ENCODE measurements at places on chromosomes 5 and 9.

DNA sequence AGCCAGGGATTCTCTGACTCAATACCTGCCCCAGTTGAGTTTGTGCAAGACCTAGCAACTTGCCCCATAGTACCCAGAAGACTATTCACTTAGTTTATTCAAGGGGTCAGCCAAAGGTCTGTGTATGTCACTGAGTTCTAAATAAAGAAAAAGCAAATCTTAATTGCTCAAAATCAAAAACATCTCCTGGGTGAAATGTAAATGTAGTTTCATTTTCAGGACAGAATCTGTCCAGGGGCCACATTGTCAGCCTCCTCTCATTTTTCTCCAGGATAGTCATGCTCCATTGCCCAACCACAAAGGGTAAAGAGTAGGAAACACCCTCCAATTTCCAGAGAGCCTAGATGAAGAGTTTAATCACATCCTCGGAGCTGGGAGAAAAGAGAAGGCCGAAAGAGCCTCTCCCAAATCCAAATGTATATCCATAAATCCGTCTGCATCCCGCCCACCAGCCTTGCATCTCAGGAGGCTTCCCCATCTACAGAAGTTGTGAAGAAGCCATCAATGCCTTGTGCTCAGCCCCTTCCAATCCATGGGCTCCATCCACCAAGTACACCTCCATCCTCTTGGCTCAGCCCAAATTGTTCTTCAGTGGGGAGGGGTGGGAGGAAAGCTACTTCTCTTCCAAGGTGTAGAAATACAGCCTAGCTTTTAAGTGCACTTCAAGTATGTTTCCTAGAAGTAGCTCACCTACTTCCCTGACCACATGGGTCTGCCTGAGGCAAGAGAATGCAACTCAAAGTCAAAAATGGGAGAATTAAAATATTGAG is 26.9 kb downstream of the ADAM19 start:
- DNase-seq: no peak
- peaks cover 4% of the 10 kb centered on the region for H3K36me3 ChIP-seq
- no peak overlapping the region for H3K27ac ChIP-seq

DNA sequence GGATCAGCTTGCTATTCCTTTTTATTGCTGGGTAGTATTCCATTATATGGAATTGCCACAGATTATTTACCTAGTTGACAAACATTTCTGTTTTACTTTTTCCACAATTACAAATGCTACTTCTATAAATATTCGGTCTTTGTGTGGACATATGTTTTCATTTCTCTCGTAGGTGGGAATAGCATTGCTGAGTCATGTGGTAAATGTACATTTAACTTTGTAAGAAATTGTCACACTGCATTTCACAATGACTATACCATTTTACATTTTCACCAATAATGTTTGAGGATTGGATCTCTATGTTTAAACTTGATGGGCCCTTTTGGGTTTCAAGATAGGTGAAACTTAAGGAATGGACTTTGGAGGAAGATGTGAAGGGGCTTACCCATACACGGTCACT is 19.7 kb downstream of the RAI14 start:
- no peaks in the 10 kb centered on the region for H3K27me3 ChIP-seq
- DNase-seq: no peak
- H3K4me1 ChIP-seq: peaks cover 46% of the 10 kb centered on the region

- peaks cover 2% of the 10 kb centered on the region for H3K4me1 ChIP-seq
- peaks cover 10% of the 10 kb centered on the region for H3K36me3 ChIP-seq
- no peak overlapping the region for H3K4me3 ChIP-seq
- no peak overlapping the region for H3K27ac ChIP-seq
These were observed 35.1 kb downstream of the NR2F1-AS1 start for GRCh38 chr5:93545872-93546271.

DNA sequence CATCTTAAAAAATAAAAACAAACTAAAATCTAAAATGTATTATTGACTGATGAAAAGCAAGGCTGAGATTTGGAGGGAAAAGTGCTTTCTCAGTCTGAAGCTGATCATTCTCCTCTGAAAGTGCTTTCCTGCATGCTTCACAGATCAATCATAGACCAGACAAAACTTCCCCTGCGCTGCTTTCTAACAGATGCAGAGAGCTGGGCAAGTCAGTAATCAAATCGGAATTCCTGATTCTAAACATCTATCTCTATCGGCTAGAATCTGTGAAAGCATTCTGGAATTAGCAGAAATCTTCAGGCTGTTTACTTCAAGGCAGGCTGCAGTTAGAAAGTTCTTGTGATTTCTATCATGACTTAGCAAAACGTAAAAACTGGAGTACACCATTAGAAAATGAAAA is 15.6 kb upstream of the FAM81B start:
- peaks cover 6% of the 10 kb centered on the region for H3K36me3 ChIP-seq
- H3K4me1 ChIP-seq: peaks cover 13% of the 10 kb centered on the region
- no peak for DNase-seq
- H3K27me3 ChIP-seq: no peaks in the 10 kb centered on the region
- no peak overlapping the region for H3K27ac ChIP-seq
- H3K4me3 ChIP-seq: no peak overlapping the region

- H3K27ac ChIP-seq: peak overlapping the region; percentile 6
- DNase-seq: no peak
- H3K27me3 ChIP-seq: no peaks in the 10 kb centered on the region
- H3K4me3 ChIP-seq: no peak overlapping the region
- H3K4me1 ChIP-seq: peaks cover 32% of the 10 kb centered on the region
These were observed 24.6 kb downstream of the BICD2 start for GRCh38 chr9:92740009-92740408.

- H3K27ac ChIP-seq: no peak overlapping the region
- H3K36me3 ChIP-seq: peaks cover 30% of the 10 kb centered on the region
- peaks cover 2% of the 10 kb centered on the region for H3K4me1 ChIP-seq
- H3K27me3 ChIP-seq: no peaks in the 10 kb centered on the region
These were observed 10.4 kb downstream of the BICD2 start for GRCh38 chr9:92754091-92754745.

DNA sequence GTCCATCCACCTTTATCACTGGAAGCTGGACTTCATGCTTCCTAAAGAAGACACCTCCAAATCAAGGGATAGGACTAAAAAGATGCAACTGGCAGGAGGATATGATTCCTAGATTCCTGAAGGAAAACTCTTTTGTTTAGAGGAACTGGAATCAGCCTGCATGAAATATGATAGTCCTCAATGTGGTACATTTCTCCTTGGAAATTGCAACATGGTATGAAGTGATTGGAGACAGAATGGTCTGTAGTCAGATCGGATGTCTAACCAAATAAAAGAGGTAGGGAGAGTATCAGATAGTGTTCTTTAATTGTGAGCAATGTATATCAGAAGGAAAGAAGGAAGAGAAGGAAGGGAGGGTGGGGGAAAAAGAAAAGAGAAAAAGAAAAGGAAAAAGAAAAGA is 116.1 kb upstream of the FSTL4 start:
- H3K27me3 ChIP-seq: peaks cover 17% of the 10 kb centered on the region
- no peaks in the 10 kb centered on the region for H3K4me1 ChIP-seq
- H3K36me3 ChIP-seq: no peaks in the 10 kb centered on the region
- no peak overlapping the region for H3K4me3 ChIP-seq
- DNase-seq: no peak

- H3K27me3 ChIP-seq: no peaks in the 10 kb centered on the region
- no peak overlapping the region for H3K27ac ChIP-seq
- no peak overlapping the region for H3K4me3 ChIP-seq
- peaks cover 16% of the 10 kb centered on the region for H3K4me1 ChIP-seq
These were observed 4.0 kb downstream of the CMBL start for GRCh38 chr5:10303699-10304170.

- H3K27ac ChIP-seq: peak overlapping the region; percentile 65
- no peak overlapping the region for H3K4me3 ChIP-seq
- peaks cover 30% of the 10 kb centered on the region for H3K4me1 ChIP-seq
These were observed 16.4 kb downstream of the RAB14 start for GRCh38 chr9:121185178-121185745.

DNA sequence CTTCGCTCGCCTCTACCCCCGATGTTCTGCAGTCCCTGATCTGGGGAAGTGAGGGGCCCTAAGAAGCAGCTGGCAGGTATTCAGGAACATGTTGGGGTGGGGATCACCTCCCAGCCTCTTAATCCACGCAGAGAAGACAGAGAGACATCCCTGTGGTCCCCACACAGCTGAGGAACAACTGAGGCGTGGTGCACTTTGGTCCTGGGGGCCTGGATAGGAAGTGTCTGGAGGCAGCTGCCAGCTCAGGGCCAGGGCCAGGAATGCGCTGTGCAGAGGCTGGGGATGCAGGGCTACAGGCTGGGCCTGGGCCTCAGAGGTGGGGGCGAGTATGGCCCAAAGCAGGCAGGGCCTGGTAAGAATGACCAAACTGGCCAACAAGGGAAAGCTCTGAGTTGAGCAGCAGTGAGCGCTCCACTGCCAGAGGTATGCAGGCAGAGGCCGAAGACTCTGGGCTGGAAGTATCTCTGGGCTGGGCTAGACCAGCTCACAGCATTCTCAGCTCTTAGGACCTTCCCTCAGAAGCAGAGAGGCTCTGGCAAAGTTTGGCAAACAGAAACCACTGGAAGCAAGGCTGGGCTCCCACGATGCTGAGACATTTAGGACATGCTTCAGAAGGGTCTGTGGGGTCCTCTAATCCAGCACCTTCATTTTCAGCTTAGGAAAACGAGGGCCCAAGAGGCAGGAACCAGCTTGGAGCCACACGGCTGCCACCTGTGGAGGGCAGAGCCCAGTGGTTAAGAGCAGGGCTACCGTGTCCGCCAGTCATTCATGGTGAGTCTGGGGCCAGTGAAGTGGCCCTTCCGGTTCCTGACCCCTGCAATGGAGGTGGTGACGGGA is 174.4 kb downstream of the GAPVD1 start:
- no peak for DNase-seq
- H3K4me1 ChIP-seq: peaks cover 12% of the 10 kb centered on the region
- H3K4me3 ChIP-seq: no peak overlapping the region
- H3K36me3 ChIP-seq: peaks cover 7% of the 10 kb centered on the region
- no peaks in the 10 kb centered on the region for H3K27me3 ChIP-seq

DNA sequence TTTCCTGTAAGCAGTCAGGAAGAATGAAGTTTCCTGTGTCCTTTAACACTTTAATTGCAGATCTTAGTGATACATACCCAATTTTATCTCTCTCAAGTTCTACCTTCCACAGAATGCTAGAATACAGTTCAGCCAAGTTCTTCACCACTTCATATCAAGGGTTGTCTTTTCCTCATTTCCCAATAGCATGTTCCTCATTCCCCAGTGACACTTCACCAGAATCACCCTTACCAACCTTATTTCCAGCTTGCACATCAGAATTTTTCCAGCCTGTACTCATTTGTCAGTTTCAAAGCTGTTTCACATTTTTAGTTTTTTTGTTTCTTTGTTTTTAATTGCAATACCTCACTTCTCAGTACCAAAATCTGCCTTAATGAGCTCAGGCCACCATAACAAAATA is 126.1 kb downstream of the ESM1 start:
- DNase-seq: no peak
- no peak overlapping the region for H3K27ac ChIP-seq
- peaks cover 2% of the 10 kb centered on the region for H3K36me3 ChIP-seq
- H3K27me3 ChIP-seq: no peaks in the 10 kb centered on the region
- H3K4me1 ChIP-seq: peaks cover 22% of the 10 kb centered on the region

GRCh38 chr5:133205204-133205603 is 153.4 kb downstream of the HSPA4 start:
- peaks cover 6% of the 10 kb centered on the region for H3K4me1 ChIP-seq
- peaks cover 5% of the 10 kb centered on the region for H3K36me3 ChIP-seq
- peaks cover 3% of the 10 kb centered on the region for H3K27me3 ChIP-seq
- no peak overlapping the region for H3K27ac ChIP-seq
- no peak for DNase-seq

DNA sequence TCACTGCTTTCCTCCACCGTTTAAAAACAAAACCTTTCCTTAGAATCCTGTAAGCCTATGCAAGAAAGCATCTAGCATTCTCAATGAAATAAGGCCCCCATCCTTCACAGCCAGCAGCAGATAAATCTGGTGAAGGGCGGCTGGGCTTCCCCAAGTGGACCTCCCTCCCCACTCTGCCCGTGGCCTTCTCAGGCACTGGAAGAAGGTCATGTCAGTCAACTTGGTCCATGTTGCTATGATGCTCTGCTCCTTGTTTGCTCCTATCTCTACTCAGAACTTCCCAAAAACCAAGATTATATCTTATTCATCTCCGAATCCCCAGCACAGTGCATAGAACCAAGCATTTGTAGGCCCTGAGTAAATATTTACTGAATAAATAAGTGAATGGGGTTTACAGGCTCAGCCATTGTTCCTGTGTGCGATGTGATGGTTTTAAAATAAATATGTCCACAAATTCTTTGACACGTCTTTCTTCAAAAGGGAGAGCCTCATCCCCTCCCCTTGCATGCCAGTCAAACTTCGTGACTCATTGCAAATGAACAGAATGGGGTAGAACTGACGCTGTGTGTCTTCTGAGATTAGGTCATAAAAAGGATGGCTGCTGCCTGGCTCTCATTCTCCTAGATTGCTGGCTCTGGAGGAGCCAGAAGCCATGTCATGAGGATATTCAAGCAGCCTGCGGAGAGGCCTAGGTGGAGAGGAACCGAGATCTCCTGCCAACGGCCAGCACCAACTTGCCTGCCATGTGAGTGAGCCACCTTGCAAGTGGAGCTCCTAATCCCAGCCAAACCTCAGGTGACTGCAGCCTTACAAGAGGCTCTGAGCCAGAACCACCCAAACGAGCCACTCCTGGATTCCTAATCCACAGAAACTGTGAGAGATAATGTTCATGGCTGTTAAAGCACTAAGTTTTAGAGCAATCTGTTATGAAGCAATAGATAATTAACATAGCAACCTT is 70.5 kb downstream of the MED27 start:
- no peak overlapping the region for H3K4me3 ChIP-seq
- peaks cover 5% of the 10 kb centered on the region for H3K36me3 ChIP-seq
- no peak for DNase-seq

- H3K27ac ChIP-seq: no peak overlapping the region
- no peak overlapping the region for H3K4me3 ChIP-seq
- H3K27me3 ChIP-seq: no peaks in the 10 kb centered on the region
- H3K4me1 ChIP-seq: no peaks in the 10 kb centered on the region
- no peaks in the 10 kb centered on the region for H3K36me3 ChIP-seq
- no peak for DNase-seq
These were observed 65.5 kb upstream of the SPTLC1 start for GRCh38 chr9:92180669-92181181.

DNA sequence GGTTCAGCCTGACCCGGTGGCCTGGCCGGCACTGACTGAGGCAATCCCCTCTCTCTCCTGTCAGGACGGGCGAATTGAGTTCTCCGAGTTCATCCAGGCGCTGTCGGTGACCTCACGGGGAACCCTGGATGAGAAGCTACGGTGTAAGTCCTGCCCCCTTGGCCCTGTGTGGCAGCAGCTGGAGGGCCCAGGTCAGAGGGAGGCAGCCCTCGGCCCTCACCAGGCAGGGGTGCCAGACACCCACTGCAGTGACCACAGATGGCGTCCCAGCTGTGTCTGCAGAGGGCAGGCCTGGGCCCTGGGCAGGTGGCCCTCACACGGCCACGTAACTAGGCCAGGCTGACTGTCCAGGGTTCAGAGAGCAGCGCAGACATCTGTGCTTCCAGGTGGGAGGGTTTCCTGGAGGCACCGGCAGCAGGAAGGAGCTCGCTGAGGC is 45.9 kb upstream of the HMCN2 start:
- no peak overlapping the region for H3K4me3 ChIP-seq
- H3K36me3 ChIP-seq: peaks cover 7% of the 10 kb centered on the region
- peak overlapping the region; percentile 59 for H3K27ac ChIP-seq
- DNase-seq: no peak
- no peaks in the 10 kb centered on the region for H3K27me3 ChIP-seq

DNA sequence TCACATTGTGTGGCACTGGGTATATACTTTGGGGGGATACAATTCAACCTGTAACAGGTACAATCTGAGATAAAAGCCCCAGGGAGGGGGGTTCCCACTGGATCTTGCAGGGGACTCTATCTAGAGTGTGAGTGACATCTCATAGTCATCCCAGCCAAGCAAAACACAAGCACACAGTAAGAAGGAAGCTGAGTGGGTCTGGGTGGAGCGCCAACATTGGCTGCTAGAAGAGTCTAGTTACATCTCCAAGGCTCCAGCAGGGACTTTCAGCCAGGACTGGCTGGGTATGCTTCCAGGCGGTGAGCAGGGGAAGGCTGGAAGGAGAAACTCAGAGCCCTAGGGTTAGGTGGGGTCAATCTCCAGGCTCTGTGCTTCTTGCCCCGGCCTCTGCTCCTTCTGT is 53.0 kb downstream of the IL31RA start:
- H3K27ac ChIP-seq: no peak overlapping the region
- DNase-seq: no peak
- peaks cover 4% of the 10 kb centered on the region for H3K4me1 ChIP-seq

Measured in mesothelial cell of epicardium (in vitro differentiated cells).